ENCODE measurements at places on chromosomes 6 and 20.

DNA sequence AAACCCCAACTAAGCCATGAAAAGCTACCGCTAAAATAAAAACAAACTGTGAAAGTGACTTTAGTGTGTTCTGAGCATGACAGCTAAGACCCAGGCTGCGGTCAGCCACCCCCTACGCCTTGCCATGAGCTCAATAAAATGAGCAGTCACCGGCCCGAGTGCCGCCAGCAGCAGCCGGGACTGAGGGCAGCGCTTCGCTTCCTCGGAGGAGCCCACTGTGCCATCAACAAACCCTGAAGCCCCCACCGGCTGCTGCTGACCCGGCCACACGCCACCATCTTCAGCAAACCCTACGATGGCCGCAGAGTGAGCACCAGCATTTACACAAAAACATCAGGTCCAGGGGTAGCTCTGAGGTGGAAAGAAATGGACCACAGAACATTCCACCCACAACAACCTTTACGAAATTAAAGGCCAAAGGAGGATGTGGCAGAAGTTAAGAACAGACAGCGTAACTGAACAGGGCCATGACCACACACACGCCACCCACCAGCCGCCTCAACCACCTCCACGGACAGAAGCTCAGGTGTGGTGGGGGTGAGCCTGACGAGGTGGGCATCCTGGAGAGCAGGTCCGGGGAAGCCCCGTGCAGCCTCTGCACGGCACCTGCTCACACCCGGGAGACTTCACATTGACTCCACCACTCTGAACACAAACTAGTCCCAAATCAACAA, 67.0 kb downstream of the THBS2 start:
- no peaks in the 10 kb centered on the region for H3K4me1 ChIP-seq
- H3K27ac ChIP-seq = no peak overlapping the region
- no peak overlapping the region for H3K4me3 ChIP-seq

DNA sequence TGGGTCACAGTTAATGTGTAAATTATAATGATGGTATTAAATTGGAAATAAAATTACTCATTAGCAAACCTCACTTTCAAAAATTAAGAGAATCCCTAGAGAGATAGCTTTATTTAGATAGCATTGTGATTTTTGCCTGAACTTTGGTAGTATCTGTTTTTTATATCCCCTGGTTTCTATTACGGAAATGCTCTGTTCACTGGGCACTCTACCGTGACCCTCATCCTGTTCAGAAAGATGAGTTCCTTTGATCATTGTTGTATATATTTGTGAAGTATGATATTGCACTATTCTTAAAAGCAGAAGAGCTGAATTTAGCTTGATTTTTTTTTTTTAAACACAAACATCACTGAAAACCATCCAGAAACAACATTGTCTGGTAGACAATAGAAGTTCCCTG, 1143.8 kb upstream of the MAP3K7 start:
- DNase-seq = no peak
- H3K36me3 ChIP-seq = no peaks in the 10 kb centered on the region
- H3K27me3 ChIP-seq = no peaks in the 10 kb centered on the region
- H3K4me1 ChIP-seq = no peaks in the 10 kb centered on the region
- no peak overlapping the region for H3K27ac ChIP-seq
- H3K4me3 ChIP-seq = no peak overlapping the region

DNA sequence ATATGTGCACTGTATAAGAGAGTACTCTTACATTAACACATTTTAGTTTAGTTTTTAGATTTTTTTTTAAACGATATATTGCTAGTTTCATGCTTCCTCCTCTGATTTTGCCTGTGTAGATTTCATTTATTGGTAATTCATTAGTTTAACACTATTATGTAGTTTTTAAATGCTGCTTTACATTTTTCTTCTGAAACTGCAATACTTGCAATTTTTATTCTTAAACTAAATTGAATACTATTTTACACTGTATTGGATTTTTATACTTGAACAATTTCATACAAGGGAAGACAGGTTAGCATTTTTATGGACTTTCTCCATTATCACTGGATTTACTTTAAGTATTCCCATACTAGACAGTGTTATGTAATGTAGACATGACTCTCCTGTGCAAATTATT, 12.2 kb downstream of the RBM24 start:
- H3K27me3 ChIP-seq = no peaks in the 10 kb centered on the region
- H3K36me3 ChIP-seq = no peaks in the 10 kb centered on the region
- H3K4me3 ChIP-seq = no peak overlapping the region
- DNase-seq = no peak
- no peak overlapping the region for H3K27ac ChIP-seq

DNA sequence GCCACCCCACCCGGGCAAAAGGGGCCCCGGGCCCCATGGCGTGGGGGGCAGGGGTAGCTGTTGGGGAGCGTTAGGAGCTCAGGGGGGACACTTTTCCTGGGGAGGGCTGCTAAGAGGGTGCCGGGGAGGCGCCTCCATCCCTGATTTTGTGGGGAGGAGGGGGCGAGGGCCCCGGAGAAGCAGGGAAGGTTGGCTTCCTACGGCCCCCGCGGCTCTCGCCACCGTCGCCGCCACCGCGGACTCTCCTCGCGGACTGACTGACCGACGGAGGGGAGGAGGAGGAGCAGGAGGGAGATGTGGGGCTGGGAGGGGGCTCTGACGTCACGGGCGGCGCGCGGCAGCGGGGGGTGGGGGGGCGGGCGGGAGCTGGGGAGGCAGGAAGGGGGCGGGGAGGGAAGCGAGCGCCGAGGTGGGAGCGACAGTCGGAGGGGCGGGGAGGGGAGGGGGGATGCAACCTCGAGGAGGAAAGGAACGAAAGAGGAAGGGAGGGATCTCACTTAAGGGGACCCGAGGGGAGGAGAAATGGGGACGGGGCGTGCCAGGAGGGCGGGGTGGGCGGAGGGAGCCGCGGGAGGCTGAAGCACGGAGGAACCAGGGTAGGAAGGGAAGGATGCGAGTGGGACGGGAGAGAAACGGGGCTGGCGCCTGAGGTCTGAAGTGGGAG, 5.1 kb downstream of the GABBR1 start:
- H3K36me3 ChIP-seq = no peaks in the 10 kb centered on the region
- DNase-seq = peak; percentile 60
- H3K27me3 ChIP-seq = no peaks in the 10 kb centered on the region
- peak overlapping the region; percentile 44 for H3K27ac ChIP-seq
- H3K4me1 ChIP-seq = peaks cover 6% of the 10 kb centered on the region
- peak overlapping the region; percentile 43 for H3K4me3 ChIP-seq

DNA sequence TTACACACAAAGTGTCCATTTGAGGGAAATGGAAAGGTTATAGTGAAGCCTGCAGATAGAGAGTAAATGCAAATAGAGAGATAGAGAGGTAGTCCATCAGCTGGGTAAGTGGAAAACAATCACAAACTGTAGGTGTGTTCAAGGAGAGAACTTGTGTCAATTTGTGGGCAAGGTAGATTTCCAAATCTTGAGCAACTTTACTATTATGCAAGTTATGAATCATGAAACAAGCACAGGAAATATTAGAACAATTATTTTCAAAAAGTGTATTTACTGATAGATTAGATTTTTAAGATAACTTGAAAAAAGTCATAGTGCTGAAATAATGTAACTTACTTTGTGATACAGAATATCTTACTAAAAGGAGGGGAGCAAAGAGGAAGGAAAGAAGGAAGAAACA, 792.9 kb downstream of the EYS start:
- DNase-seq = no peak
- no peak overlapping the region for H3K4me3 ChIP-seq
- no peak overlapping the region for H3K27ac ChIP-seq
- no peaks in the 10 kb centered on the region for H3K36me3 ChIP-seq
- H3K4me1 ChIP-seq = no peaks in the 10 kb centered on the region

DNA sequence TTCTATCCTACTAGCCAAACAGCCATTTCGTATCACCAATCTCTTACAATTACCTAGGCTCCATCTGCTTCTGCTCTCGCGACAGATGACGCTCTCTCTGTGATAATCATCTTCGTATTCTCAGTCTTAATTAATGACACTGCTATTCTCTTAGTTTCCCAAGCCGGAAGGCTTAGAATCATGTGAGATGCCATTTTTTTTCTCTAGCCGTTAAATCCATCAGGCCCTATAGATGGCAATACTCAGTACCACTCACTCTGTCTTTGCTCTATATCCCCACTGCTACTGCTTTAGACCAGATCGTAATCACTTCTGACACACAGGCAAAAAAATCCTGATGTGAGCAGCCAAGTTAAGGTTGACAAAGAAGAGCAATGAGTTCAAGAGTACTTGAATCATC, 2.1 kb upstream of the THEMIS start:
- DNase-seq = no peak
- no peaks in the 10 kb centered on the region for H3K27me3 ChIP-seq
- no peak overlapping the region for H3K27ac ChIP-seq
- H3K4me3 ChIP-seq = no peak overlapping the region
- H3K4me1 ChIP-seq = no peaks in the 10 kb centered on the region
- no peaks in the 10 kb centered on the region for H3K36me3 ChIP-seq

- H3K4me3 ChIP-seq = no peak overlapping the region
- no peaks in the 10 kb centered on the region for H3K36me3 ChIP-seq
Measured at GRCh38 chr6:40482532-40482931, 104.6 kb downstream of the LRFN2 start.

DNA sequence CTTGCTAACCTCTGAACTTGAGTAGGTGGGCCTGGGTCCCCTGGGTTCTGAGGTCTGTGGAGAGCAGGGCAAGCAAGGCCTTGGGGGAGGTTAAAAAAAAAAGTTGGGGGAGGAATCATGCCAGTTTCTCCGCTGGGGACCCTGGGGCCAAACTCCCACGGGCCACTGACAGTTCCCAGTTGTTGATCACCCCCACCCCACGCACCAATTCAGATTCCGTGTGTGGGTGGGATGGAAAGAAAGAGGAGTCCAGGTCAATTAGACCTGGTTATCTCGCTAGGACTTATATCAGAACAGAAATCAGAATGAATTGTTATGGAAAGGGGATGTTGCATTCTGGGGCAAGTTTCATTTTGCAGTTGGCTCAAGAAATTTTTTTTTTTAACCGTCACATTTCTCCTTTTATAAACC, 46.7 kb upstream of the SUPT3H start:
- H3K4me3 ChIP-seq = peak overlapping the region; percentile 55
- peaks cover 43% of the 10 kb centered on the region for H3K27me3 ChIP-seq
- DNase-seq = no peak
- H3K4me1 ChIP-seq = peaks cover 5% of the 10 kb centered on the region
- no peaks in the 10 kb centered on the region for H3K36me3 ChIP-seq

- no peaks in the 10 kb centered on the region for H3K27me3 ChIP-seq
- no peak for DNase-seq
- H3K36me3 ChIP-seq = no peaks in the 10 kb centered on the region
- no peak overlapping the region for H3K4me3 ChIP-seq
Measured at GRCh38 chr6:140047321-140047720, 672.9 kb upstream of the CITED2 start.
